Gastroesophageal sphincter (tissue), 4 donors: ENCODE measurements at places on chromosomes 7 and 10. TPM values are rescaled to one million over a fixed set of nuclear protein-coding genes. Genes with fewer than 3 reads are reported as not detected.

The OGDHL gene
- 0.62 TPM for total RNA-seq

- no peak for ATAC-seq
Measured at GRCh38 chr10:124254490-124254889, 161.1 kb upstream of the CHST15 start.

The HHEX gene
- total RNA-seq, result 2.8 TPM

GRCh38 chr10:89080660-89081059 lies 90.1 kb downstream of the FAS start:
- no peak for ATAC-seq

DNA sequence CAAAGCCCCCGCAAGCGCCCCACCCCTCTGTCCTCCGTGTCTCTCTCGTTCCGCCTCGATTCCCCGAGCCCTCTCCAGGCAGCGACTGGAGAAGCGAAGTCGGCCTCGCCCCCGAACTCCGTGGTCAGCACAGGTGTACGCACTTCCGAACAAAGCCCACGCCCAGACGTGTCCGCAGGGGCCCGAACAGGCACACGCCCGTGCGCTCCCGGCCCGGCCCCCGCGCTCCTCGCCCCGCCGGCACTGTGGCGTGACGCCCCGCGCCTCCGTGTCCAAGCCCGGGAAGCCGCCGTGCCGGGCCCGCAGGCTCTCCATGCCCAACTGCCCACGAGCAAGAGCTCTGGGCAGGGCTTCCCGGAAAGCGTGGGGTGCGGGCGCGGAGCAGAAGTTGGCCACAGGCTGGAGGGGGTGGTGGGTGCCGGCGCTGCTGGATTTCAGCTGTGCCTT lies 662 bp downstream of the NRCAM start:
- ATAC-seq, result peak; percentile 31

GRCh38 chr7:2013381-2014311 lies 219.1 kb downstream of the MAD1L1 start:
- ATAC-seq, result no peak

DNA sequence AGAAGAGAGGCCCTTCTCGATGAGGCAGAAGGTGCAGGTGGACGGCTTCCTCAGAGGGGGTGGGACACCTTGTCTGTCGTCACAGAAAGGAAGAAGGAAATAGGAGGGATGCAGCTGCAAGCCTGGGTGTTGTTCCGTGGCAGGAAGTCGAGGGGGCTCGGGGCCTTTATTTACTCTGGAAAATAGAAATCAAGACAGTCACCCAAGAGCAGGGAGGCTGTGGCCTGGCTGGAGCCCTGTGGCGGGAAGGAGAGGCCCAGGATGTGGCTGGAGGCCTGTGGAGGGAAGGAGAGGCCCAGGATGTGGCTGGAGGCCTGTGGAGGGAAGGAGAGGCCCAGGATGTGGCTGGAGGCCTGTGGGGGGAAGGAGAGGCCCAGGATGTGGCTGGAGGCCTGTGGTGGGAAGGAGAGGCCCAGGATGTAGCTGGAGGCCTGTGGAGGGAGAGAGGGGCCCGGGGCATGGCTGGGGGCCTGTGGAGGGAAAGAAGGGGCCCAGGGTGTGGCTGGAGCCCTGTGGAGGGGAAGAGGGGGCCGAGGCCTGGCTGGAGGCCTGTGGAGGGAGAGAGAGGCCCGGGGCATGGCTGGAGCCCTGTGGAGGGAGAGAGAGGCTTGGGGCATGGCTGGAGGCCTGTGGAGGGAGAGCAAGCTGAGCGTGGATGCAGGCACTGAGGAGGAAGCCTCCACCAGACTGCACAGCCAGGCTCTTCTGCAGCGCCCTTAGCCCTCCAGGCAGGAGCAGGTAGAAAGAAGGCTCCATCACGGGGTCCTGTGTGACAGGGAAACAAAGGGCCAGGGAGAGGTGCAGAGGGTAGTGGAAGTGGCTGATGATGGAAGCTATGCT lies 97.3 kb upstream of the SFMBT2 start:
- no peak for ATAC-seq
